ENCODE measurements at places on chromosomes 11 and 22. TPM values are rescaled to one million over a fixed set of nuclear protein-coding genes. Genes with fewer than 3 reads are reported as not detected.

SLC6A5 gene
- not detected for total RNA-seq

SELENOM gene
- total RNA-seq: 4.4 TPM

GPR83 gene
- 0.31 TPM for total RNA-seq

CD248 gene
- total RNA-seq: 0.59 TPM

TPBGL gene
- total RNA-seq: 0.43 TPM

GRCh38 chr11:8227156-8228152 lies 36.2 kb downstream of the LMO1 start:
- no peak for DNase-seq

DNA sequence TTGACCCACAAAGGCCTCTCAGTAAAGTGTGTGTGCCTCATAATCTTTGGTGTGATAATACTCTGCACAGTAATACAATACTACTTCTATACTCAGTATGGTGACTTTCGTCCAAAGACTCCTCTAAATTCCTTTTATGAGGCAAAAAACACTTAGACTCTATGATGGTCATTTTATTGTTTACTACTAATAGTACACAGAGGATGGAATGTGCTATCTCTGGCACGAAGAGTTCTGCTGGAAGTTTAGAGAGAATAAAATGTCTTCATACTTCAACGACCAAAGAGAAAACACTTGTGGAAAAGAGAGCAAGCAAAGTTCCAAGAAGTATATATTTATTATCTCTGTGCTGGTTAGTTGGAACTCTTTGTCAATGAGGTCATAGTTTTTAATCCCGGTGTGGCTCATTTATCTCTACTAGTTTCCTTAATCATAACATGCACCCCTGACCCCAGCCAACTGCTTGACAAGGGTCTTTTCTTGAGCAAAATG lies 7.5 kb upstream of the CSTF3 start:
- no peak for DNase-seq

- DNase-seq: no peak
These were observed 39.7 kb upstream of the ACCSL start for GRCh38 chr11:44008088-44008501.

GRCh38 chr11:100757646-100758045 lies 70.6 kb downstream of the ARHGAP42 start:
- no peak for DNase-seq

DNA sequence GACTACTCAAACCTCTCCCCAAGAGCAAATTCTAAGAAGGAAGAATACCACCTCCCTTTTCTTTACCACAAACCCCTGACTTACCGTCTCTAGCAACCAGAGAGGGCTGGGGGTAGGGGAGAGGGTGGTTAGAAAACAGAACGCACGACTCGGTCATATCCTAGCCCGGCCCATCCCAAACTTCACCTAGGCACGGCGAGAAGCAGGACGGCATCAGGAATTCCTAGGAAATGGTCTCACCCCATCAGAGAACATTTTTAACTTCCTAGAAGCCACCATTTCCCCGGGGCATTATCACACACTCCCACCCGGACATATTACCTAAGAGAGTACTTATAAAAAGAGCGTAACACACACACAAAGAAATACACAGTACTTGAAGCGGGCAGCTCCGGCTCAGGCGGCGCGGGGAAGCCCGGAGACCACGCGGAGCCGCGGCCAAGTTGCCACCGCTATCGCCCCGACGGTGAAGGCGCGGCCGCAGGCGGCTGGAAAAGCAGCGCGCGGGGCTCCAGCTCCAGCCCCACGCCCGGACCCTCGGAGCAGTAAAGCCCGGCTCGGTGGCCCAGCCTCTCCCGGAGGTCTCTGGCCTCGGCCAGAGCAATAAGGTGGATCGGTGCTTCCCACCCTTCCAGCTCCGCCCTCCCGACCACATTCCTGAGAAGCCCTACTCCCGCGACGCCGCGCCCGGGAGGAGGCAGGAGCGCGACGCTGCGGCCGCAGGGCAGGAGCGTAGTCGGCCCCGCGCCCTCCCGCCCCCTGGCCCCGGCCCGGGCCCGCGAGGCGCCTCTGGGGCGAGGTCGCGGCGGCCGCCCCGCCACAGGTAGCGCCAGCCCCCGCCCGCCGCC lies 878 bp downstream of the RRAS2 start:
- peak; percentile 74 for DNase-seq

- DNase-seq: no peak
These were observed 5.7 kb upstream of the HINFP start for GRCh38 chr11:119115484-119116234.
